Hippocampal formation (tissue), 2 donors: ENCODE measurements at places on chromosomes 16 and 17.

DNA sequence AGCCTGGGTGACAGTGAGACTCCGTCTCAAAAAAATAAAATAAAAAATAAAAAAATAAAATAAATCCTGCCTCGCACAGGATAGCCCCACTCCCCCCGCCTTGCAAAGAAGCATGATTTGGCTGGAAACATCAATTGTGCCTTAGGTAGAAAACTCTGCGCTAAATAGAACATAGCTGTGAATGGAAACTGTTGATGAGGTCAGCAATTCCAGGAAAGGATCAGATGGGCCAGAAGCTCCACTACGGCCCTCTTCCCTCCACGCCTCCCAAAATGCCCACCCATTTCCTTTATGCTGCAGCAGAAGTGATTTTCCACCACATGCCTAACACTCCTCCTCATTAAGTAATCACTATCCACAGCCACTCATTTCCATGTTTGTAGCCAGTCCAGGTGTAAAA is 473.4 kb downstream of the XYLT1 start:
- DNase-seq = no peak

- DNase-seq = no peak
Observed at GRCh38 chr16:4866586-4866985, 19.3 kb downstream of the UBN1 start.

- DNase-seq = no peak
Observed at GRCh38 chr17:77880711-77881450, 77.6 kb upstream of the TNRC6C start.

DNA sequence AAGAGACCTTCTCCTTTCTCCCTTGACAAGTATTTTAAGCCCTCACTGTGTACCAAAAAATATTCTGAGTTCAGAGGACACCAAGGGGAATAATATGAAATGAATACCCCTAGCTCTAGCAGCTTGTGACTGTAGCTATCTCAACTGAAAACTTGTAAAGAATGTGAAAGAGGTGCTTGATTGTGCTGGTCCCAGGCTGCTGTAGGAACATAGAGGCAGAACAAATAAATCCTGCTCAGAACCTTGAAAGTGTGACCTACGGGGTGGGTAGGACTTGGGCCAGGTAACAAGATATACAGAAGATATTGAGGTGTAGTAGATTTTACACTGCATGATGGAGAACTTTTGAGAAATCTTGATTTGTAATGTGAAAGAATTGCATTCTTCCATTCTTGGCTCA is 606.8 kb downstream of the TOX3 start:
- DNase-seq = no peak

- no peak for DNase-seq
Observed at GRCh38 chr17:14482715-14483114, 181.8 kb downstream of the HS3ST3B1 start.

DNA sequence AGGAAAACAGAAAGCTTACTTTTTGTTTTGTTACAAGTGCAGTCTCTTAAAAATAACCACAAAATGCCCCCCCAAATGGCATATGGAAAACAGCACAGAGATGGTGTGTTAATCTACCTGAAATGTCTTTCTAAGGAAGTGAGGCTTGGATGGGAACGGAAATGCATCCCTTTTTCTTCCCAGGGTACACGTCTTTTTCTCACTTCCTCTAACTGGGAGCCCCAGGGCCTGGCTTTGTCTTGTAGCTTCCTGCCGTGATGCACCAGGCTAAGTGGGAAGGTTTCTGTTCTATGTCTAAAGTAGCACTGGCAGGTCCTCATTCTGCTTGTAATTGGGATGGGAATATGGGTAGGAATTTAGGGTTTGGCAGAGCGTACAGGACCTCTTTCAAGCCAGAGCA is 52.5 kb upstream of the CACNG3 start:
- DNase-seq = no peak

GRCh38 chr17:78361225-78361701 is 1.4 kb upstream of the SOCS3 start:
- DNase-seq = no peak

GRCh38 chr16:85326113-85326793 is 214.0 kb upstream of the CIBAR2 start:
- DNase-seq = no peak

- DNase-seq = no peak
Observed at GRCh38 chr17:3754458-3755334, 31.0 kb downstream of the HASPIN start.

GRCh38 chr16:73016488-73016830 is 31.5 kb downstream of the ZFHX3 start:
- no peak for DNase-seq

DNA sequence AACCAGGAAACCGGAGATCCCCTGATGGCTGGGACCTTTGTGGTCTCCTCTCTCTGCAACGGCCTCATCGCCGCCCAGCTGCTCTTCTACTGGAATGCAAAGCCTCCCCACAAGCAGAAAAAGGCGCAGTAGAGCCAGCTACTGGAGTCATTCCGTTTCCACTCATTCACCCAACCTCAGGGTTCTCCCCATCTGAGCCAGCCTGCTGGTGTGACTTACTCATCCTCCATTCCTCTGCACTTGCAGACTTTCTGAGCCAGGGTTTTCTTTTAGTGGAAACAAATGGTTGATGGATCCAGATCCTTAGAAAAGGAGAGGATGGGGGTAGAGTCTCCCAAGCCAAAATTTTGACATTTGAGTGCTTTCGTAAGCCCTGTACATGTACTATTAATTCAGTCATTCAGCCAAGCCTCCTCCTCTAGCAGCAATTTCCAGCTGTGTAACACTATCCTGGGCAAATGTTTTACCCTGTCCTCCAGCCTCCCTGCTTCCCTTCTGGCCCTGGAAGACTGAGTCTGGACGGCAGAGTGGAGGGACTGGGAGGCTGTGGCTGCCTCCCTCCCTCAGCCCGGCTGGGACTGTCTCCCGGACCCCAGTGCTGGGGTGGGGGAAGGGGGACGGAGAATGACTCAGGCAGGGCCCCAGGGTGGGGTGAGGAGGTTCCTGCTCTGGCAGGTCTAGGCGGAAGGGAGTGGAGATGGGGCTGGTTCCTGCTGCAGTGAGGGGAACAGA is 2.3 kb downstream of the SOX15 start:
- DNase-seq = no peak

DNA sequence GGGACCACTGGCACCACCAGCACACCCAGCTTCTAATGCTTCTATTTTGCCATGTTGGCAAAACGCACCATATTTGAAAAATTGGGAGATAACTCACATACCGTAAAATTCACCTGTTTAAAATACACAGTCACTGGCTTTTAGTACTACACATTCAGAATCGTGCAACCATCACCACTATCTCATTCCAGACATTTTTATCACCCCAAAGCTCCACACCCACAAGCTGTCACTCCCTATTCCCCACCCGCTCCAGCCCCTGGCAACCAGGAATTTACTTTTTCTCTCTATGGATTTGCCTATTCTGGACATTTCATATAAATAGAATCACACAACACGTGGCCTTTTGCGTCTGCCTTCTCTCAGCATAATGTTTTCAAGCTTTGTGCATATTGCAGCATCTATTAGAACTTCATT is 25.0 kb downstream of the PPL start:
- no peak for DNase-seq

GRCh38 chr16:85858984-85859817 is 39.8 kb upstream of the IRF8 start:
- no peak for DNase-seq

DNA sequence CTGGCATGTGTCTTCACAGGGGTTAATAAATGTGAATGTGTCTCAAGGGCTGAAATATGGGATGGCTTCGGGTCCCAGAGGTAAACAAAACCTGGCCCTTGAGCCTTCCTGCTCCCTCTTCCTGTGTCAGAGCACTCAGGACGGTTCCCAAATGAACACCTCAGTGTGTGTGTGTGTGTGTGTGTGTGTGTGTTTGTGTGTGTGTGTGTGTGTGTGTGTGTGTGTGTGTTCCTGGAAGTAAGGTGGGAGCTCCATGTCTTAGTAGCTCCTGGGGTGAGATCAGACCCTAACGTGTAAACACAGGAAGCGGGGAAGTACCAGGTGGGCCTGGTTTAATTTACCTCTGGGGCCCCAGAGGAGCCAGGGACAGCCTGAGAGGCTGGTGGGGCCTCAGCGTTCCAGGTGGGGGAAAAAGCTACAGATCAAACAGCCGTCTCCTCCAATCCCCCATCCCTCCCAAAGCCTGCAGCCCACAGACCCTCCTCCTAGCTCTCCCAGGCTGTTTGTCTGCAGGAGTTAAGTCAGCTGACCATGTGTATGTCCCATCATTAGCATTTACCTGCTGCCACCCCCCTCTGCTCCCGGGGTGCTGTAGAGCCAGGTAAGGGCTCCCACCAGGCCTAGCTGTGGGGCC is 6.1 kb downstream of the KIF19 start:
- no peak for DNase-seq

DNA sequence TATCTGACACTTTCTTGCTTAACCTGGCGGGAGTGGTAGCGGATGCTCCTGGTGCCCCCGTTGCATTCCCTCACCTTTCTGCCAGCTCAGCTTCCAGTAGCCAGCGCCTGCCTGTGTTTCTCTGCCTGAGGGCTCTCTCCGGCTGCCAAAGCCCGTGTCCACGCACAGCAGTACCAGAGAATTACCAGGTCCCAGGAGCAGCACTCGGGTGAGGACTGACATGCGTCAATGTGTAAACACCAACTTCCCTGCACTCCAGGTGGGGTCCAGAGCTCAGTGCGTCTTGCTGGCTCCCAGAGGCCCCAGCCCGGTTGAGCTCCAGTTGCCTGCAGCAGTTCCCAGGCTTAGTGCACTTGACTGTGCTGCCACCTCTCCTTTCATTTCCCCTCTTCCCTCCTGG is 54.8 kb downstream of the CDH13 start:
- DNase-seq = no peak

- no peak for DNase-seq
Observed at GRCh38 chr16:22786691-22787090, 27.3 kb upstream of the HS3ST2 start.

- no peak for DNase-seq
Observed at GRCh38 chr17:40530531-40530994, 29.1 kb upstream of the TNS4 start.

- no peak for DNase-seq
Observed at GRCh38 chr16:7420079-7420478, 87.4 kb downstream of the RBFOX1 start.

GRCh38 chr16:31876951-31877828 is 3.6 kb downstream of the ZNF267 start:
- DNase-seq = no peak

- DNase-seq = no peak
Observed at GRCh38 chr17:66730461-66730923, 104.4 kb upstream of the CACNG5 start.

GRCh38 chr16:90077757-90078578 is 837 bp upstream of the PRDM7 start:
- peak; percentile 4 for DNase-seq

DNA sequence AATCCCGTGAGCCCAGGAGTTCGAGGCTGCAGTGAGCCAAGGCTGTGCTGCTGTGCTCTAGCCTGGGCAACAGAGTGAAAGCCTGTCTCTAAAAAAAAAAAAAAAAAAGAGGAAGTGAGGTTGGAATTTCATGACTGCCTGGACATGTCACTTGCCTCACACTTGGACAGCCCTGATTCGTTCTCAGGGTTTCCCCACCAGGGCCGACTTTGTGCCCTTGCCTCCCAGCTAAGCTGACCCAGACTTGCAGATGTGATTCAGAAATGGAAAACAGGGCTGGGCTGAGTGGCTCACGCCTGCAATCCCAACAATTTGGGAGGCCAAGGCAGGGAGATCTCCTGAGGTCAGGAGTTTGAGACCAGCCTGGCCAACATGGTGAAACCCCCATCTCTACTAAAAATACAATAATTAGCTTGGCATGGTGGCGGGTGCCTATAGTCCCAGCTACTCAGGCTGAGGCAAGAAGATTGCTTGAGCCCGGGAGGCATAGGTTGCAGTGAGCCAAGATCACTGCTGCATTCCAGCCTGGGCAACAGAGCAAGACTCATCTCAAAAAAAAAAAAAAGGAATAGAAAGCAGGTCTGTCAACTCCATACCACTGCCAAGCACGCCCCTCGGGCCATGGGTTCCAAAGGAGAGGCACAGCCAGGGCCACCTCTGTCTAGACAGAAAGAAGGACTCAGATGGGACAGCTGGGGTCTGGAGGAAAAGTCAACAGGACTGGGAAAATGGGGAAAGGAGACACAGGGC is 46.9 kb downstream of the SOCS1 start:
- no peak for DNase-seq

- no peak for DNase-seq
Observed at GRCh38 chr17:17364338-17364667, 61.1 kb downstream of the NT5M start.

GRCh38 chr16:1903845-1904840 is 14.1 kb downstream of the HS3ST6 start:
- DNase-seq = no peak

DNA sequence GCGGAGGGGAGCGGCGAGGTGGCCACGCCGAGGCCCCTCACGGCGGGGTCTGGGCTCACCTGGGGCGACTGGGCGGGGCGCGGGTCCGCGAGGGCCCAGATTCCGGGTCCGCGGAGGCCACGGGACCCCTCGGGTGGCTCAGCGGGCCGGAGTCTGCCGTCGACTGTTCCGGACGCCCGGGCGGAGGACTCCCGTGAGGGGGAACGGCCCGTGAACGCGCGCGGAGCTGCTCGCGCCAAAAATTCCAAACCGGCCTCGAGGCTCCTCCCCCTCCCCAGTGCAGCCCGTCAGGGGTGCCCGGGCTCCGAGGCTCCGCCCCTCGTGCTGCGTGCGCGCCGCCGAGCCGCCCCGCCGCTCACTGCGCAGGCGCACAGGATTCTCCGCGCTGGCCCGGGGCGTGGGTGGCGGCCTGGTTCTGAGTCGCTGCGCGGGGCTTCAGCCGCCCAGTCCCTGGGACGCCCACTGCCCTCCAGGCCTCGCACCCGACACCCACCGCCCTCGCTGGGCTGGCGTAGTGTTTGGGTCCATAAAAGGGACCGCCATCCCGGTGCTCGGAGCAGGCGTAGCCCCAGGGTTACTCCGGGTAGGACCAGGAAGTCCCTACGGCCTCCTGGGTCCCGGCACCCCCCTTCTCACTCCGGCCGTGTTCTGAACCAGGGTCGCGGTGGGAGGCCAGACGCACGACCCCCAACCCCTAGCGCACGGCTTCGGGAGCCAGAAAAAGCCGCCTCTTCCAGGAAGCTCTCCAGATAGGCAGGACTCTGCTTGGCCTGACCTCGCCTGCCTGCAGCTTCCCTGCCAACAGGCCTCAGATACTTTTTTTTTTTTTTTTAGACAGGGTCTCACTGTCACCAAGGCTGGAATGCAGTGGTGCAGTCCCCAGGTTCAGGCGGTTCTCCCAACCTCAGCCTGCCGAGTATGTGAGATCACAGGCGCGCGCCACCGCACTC is at the start of gene PKMYT1:
Gene PKMYT1 (minus strand): TSS at position 220 of the 950 bp plus-strand sequence. CDS start 789 bp downstream, outside the sequence.
- peak; percentile 72 for DNase-seq

- DNase-seq = no peak
Observed at GRCh38 chr16:27424772-27425498, 23.0 kb downstream of the IL21R start.

DNA sequence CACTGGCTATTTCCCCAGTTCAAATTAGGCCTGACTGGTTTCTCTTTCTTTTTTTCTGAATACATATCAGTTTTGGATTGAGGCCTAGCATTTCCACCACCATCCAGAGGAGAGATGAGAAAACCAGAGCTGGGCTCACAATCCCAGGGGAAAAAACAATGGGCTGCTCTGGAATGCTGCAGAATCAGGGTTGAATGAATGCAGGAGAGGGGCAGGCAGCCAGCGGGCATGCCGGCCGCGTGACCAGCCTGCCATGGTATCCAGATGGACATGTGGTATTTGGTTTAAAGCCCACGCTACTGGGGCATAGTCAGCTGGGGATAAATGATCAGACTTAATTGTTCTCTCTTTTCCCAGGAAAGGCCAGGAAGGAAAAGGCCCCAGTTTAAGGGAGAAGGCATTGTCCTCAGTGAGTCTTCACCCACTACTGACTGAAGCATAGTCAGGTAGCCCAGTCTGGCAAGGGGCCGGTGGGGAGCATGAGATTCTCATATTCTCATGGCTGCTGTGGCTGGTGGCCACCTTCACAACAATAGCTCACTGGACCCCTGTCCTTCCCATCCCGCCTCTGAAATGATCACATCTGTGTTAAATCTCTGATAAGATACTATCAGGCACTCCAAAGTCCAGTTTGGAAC is 38.7 kb upstream of the RHOT1 start:
- peak; percentile 23 for DNase-seq
